ENCODE measurements at places on chromosomes 16 and 17. TPM values are rescaled to one million over a fixed set of nuclear protein-coding genes. Genes with fewer than 3 reads are reported as not detected.

DNA sequence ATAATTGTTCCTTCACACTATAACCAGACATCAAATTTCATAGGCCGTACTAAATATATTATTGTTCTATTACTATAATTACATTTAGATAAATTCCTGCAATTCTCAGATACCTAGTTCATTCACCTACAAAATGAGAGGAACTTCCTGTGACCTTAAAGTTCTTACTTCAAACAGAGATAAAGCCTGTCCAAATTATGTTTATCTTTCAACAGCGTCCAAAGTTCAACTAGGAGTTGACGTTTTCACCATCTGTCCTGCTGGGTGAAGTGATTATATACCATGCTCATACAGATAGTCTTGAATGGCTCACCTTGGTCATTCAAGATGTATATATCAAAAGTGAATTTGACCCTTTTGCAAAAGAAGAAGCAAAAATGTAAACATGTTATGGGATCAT is 440.6 kb downstream of the CDH8 start:
- no peak for DNase-seq

GRCh38 chr16:50476486-50477255 is 71.5 kb upstream of the NKD1 start:
- no peak for DNase-seq

DNA sequence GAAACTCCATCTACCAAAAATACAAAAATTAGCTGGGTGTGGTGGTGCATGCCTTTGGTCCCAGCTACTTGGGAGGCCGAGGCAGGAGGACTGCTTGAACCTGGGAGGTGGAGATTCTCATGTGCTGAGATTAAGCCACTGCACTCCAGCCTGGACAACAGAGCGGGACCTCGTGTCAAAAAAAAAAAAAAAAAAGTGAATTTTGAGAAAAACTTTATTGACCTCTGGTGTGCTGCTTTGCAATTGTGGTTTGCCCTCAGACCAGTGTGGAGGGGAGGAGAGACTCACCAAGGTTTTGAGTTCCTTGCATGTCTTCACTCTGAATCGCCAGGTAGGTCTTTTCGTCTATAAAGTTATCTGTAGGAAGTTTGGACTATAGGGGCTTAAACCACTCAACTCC is 145.2 kb downstream of the CPPED1 start:
- no peak for DNase-seq

DNA sequence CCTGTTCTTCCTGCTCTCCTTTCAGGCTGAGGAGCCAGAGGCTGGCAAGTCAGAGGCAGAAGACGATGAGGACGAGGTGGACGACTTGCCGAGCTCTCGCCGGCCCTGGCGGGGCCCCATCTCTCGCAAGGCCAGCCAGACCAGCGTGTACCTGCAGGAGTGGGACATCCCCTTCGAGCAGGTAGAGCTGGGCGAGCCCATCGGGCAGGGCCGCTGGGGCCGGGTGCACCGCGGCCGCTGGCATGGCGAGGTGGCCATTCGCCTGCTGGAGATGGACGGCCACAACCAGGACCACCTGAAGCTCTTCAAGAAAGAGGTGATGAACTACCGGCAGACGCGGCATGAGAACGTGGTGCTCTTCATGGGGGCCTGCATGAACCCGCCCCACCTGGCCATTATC is 25.6 kb upstream of the LGALS9 start:
- no peak for DNase-seq

- no peak for DNase-seq
Observed at GRCh38 chr17:9979463-9979995, 74.5 kb upstream of the RCVRN start.

DOC2A gene
- total RNA-seq: 11.0 TPM

MT1E gene
- 22.2 TPM for total RNA-seq
